SK-N-MC (cell line): ENCODE measurements at places on chromosomes 4 and X.

GRCh38 chrX:96776966-96777365 lies 92.3 kb downstream of the DIAPH2 start:
- DNase-seq, result no peak

- peak; percentile 14 for DNase-seq
Observed at GRCh38 chrX:30971774-30972603, 82.9 kb upstream of the TAB3 start.

GRCh38 chr4:7699031-7699430 lies 240.6 kb downstream of the AFAP1 start:
- DNase-seq, result no peak

DNA sequence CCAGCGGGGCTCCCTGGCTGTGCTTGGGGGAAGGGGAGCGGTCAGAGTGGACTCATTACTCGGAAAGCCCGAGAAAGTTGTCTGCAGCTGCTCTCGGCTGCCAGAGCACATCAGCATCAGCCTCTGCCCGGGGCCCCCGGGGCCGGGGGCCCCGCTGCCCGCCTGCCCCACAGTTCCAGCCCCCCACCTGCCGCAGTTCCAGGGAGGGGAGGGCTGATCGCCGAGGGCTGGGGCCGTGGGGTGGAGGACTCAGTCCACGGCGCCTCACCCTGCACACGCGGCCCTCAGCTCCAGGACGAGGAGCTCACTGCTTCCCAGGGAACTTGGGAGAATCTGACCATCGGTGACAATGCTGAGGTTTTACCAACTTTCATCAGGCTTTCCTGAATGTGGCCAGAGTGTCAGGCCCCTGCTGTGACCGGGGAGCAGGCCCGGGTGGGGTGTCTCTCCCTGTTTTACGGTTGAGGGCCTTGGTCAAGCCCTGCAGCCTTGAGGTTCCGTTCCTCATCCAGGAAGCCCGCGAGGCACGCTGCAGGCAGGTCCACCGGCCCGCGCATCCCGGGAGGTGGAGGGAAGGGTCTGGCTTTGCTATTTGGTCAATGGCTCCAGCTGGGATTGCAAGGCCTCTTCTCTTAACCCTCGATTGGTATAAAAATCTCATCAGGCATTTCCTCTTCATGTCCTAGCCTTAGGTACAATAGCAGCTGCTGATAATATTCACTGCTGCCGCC lies 57.2 kb downstream of the CPZ start:
- DNase-seq, result no peak
